Testis (tissue), 5 donors: ENCODE measurements at places on chromosomes 6 and 20. TPM values are rescaled to one million over a fixed set of nuclear protein-coding genes. Genes with fewer than 3 reads are reported as not detected.
A peak's percentile ranks its signal among the peaks of the same experiment; 100 is the strongest.

Gene WFDC2
- 32.0 TPM for total RNA-seq

Gene NR2E1
- total RNA-seq: 0.12 TPM

Gene PROKR2
- total RNA-seq: 0.31 TPM

Gene TSBP1
- total RNA-seq: 11.8 TPM

Gene LSM2
- total RNA-seq: 49.6 TPM

Gene HRH3
- 1.1 TPM for total RNA-seq

Gene CFAP61
- 27.3 TPM for total RNA-seq

Gene TREML1
- not detected for total RNA-seq

Gene GGTLC1
- 6.9 TPM for total RNA-seq

Gene SAMD5
- total RNA-seq: 27.2 TPM

Gene COL12A1
- 11.4 TPM for total RNA-seq

- peak; percentile 32 for DNase-seq
Observed at GRCh38 chr20:58467572-58468527, 47.3 kb downstream of the APCDD1L start.

- DNase-seq: no peak
Observed at GRCh38 chr6:139306291-139306981, 14.6 kb upstream of the TXLNB start.

DNA sequence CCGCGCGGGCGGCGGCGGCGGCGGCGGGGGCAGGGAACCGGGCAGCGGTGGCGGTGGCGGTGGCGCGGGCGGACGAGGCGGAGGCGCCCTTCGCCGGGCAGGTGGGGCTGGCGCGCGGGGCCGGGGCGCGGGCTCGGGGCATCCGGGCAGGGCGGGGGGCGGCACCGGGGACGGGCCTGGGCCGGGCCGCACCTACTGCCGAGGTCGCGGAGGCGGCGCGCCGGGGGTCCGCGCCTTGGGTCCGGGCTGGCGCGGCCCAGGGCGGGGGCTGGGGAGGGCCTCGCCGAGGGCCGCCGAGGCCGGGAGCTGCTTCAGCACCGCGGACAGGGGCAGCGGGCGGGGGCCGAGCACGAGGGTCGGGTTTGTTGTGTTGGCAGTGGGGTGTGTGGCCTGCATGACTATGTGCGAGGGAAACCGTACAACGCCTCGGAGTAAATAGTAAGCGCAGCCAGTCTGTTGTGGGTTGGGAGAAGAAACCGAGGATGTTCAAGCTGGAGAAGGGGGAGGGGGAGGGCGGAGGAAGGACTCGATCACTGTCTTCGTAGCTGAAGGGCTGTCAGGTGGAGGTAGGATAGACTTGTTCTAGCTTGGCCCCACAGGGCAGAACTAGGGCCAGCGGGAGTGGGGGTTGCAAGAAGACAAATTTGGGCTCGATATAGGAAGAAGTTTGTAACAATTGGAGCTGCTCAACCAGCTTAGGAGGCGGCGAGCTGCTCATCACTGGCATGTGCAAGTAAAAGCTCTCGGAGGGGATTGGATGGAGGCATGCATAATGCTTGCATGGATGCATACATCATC, 593 bp downstream of the MMP24 start:
- peak; percentile 52 for DNase-seq

DNA sequence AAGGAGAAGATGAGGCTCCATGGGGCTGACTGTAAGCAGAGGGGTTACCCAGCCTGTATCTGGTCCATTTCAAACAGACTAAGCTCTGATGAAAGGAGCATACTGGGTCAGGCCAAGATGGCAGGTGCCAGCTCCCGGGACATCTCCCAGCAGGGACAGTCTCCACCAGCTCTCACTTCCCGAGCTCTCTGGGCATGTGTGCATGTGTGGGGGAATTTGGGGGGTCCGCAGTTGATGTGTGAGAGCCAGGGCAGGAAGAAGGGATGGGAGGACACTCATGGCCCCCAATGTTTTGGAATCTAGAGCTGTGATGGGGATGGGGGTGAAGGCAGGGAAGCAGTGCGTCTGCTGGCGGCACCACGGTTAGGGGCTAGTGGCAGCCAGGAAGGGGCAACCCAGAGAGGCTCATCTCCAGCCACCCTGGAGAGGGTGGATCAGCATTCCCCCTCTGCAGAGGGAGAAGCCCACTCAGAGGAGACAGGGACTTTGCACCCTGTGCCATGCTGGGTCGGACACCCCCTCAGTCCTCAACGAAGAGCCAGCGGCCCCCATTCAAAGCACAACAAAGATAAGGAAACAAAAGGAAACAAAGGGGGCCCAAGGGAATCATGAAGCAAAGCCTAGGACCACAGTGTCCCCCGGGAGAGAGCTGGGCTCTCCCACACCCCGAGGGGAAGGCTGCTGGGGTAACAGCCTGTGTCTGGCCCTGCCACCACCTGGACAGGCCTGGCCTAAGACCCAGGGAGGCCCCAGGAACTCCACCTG, 52.4 kb downstream of the DSTN start:
- DNase-seq: no peak

GRCh38 chr6:43054206-43054943, 724 bp upstream of the CUL7 start:
- DNase-seq: no peak

DNA sequence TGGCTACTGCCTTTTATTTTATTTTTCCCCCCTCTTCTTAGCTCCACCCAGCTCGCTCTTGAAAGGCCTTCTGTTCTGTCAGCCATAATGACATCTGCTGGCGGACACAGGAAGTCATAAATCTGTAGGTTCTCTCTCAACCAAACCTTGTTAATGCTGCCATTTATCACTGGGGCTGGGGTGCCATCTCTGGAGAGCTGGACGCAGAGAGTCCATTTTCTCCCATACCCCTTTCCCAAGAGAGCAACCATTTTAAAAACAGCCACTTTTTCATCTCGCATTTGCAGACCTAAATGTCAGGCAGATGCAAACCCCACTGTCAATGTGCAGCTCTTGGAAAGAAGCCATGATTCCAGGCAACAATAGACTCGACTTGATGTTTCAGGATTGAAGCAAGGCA, 13.0 kb upstream of the TSHZ2 start:
- no peak for DNase-seq

GRCh38 chr20:63005365-63005861, 1.4 kb downstream of the BHLHE23 start:
- no peak for DNase-seq

DNA sequence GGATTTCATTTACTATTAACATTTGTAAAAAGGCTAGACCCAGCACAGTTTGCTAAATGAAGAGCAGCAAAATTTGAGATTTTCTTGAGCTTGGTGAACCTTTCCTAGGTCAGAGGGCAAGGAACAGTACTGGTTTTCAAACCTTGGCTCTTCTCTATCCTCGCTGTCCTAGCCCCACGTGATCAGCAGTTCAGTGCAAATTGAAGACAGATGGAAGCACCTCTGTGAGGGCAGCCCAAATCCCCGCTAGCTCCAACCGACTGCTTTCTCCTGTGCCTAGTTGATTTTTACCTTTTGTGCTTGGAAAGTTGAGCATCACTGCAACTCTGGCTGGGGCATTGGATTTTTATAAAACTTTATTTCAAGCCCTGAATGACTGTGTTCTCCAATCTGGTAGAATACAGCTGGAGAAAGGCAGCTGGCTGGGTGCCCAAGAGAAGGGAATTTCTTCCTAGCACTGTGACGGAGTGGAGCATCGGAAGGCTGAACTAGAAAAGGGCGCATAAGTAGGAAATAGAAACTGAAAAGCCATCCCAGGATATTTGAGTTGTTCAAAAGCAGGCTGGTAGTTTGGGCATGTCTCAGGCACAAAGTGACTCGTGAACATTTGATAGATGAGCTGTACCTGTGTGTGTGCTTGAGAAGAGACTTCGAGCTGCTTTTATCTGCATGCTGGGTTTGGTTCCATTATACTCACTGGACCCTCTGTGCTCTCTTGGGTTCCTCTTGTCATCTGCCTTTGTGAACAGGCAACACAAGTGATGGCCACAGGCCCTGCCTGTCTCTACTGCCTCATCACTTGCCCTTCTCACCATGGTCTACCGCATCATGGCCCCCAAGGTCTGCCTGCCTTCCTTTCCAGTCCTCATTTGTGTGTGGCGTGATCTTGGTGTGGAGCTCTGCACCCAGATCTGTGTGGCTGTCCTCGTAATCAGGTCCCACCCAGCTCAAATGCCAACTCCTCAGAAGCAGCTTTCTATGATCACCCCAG, 2.3 kb downstream of the RNF114 start:
- DNase-seq: peak; percentile 74

GRCh38 chr20:35768731-35769664, 2.8 kb upstream of the PHF20 start:
- peak; percentile 92 for DNase-seq

DNA sequence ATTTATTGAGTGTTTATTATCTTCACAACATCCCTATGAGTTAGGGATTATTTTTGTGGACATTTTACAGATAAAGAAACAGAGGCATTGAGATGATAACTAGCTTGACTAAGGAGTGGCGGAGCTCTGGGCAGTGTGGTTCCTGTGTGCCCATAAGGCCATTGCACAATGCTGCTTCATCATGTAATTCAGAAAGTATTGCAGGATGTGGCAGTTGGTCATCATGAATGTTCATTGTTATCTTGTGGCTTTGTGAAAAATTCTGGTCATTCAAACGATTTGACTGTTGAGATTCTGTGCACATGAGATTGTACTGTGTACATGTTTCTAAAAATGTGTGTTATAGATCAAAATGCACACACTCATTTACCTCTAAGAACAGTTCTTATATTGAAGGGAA, 150.8 kb downstream of the ESR1 start:
- no peak for DNase-seq

- DNase-seq: no peak
Observed at GRCh38 chr6:134247231-134247833, 70.6 kb downstream of the SGK1 start.

DNA sequence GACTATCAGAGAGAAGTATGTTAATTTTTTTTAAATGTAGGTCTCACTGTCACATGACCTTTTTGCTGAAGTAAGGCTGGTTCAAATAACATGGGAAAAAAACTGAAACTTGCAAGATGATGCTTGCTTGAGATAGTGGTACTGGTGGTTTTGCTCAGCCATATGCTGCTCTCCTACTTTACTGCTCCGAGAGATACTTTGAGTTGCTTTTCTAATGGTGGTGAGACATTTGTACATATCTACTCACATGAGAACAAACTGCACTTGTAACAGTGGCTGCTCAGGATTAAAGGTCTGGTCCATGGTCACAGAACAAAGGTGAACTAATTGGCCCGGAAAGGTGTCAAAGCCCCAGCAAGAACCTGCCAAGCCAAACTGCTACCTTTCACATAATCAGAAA, 106.2 kb upstream of the BEND3 start:
- DNase-seq: no peak

DNA sequence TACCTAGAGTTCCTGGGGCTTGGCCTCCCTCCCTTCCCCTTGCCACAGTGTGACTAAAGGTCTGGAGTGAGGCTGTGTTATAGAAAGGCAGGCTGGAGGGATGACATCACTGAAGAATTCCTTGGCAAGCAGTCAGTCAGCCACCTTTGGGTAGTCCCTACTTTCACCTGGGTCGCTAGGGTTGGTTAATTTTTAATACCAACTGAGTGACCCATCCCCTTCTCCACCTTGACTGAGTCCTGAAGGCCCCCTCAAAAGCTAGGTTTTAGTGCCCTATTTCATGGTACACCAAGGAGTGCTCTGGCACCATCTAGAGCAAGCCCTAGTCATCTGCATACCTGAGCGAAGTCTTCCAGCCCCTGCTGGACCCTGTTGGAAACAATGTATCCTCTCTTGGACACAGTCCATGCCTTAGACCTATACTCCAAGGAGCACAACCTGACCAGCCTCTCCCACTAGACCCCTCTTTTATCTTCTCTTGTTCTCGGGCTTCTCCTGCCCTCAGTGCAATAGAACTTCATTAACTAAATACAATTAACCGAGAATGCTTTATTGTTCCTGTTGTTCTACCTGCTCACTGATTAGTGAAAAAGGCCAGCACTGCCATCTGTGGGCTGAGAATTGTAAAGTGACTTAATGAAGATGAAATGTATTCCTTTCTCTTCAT, 44.6 kb downstream of the RIN2 start:
- DNase-seq: no peak

GRCh38 chr20:20411836-20412235, 43.9 kb downstream of the INSM1 start:
- DNase-seq: no peak

DNA sequence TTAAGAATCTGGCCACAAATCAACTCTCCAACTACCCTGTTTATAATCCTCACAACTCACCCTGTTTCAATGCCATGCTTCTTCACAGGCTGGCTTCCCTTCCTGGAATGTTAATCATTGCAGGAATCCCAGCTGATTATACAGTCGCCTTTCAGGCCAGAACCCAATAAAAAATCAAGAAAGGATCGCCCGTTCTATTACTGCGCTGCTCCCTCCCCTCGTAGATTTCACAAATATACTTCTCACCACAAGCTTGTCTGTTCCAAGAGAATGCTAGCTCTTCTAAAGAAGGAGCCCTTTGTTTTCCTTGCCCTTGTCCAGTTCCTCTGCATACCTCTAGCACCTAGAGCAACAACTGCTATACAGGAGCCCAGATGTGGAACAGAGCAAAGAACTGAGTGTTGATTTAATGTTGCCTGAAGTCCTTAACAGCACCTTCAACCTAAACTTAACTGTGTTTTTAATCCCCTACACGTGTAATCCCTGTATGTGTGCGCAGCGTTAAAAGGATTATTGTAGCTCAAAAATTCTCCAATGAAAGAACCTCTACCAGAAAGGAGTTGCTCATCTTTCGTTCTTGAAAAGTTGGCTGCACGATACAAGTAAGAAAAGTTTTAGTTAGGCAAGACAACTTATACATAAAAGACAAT, 988 bp downstream of the ECHDC1 start:
- DNase-seq: no peak

DNA sequence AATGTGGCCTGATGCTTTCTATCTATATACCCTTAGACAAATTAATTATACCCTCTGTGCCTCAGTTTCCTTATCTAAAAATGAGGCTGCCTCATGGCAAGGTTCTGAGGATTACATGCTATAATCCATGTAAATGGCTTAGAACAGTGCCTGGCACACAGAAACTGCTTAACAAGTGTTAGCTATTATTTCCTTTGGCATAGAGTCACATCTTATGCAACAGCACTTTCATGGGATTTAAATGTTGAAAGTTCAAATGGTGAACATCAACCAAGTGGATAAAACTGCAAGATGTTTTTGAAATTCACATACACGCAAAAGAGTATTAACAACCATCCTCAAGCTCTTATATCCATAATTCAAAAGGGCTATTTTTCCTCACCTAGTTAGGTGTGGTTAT, 202.8 kb upstream of the JAG1 start:
- DNase-seq: no peak

DNA sequence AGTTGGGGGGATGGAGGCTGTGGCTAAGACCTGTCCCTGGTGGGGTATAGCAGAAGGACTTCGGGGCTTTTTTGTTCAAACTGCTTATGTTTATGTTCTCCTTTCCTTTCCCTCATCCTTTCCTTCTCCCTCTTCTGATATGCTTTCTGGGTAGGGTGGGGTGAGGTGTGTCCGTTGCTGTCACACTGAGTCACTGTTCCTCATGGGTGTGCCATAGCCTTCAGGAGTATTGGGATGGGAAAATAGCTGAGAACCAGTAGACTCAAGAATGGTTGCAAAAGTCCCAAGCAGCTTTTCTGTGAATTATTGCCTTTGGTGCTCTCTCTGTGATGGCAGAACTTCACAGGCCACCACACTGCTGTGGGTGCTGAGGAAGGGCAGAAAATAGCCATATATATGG, 39.6 kb downstream of the TPD52L1 start:
- DNase-seq: no peak

- DNase-seq: no peak
Observed at GRCh38 chr20:40524071-40524470, 165.0 kb downstream of the MAFB start.
